COLO829 (cell line): ENCODE measurements at places on chromosomes 11 and 22.

DNA sequence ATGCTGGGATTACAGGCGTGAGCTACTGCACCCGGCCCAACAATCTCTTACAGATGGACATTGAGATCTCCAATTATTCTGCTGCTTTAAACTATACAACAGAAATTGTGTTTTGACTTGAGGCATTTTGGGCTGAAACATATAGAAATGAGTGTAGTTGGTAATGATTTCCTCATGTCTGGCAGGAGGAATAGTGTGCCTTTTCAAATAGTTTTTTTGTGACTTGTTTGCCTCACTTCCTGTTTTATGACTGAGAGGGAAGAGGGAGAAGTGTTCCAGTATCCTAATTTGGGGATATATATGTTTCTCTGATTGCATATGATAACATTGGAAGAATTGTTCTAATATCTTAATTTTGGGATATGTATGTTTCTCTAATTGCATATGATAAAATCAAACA lies 40.2 kb downstream of the EP300 start:
- no peak for DNase-seq

- no peak for DNase-seq
These were observed 127.6 kb upstream of the C11orf58 start for GRCh38 chr11:16610738-16611388.

DNA sequence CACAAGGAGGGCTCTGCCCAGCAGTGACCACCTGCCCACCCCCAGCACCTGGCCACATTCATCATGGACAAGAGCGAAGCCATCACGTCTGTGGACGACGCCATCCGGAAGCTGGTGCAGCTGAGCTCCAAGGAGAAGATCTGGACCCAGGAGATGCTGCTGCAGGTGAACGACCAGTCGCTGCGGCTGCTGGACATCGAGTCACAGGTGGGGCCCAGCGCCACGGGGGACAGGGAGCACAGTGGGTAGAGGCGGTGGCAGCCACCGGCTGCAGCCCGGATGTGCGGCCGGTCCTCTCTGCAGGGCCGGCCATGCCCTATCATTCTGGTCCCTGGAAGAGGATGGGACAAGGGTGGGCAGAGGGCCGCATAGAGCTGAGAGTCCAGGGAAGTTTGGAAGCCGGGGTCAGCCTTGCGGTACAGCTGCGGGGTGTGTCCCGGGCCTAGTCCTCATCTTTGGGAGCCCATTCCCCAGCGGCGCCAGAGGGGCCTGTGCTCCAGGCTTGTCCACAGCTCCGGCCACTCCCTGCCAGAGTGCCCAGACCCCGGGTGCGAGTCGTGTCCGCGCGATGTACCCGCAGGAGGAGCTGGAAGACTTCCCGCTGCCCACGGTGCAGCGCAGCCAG lies 14.1 kb downstream of the EPS8L2 start:
- DNase-seq: no peak

DNA sequence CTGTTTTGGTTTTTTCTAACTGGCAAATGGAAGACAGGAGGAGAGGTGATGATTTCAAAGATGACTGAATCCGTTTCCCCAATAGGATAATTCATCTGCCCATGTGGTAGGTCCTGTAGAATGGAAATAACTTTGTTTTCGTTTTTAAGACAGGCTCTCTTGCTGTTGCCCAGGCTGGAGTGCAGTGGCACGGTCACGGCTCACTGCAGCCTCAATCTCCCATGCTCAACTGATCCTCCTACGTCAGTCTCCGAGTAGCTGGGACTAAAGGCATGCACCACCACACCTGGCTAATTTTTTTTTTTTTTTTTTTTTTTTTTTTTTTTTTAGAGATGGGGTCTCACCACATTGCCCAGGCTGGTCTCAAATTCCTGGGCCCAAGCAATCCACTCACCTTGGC lies 77.4 kb upstream of the BIRC3 start:
- no peak for DNase-seq

- no peak for DNase-seq
These were observed 3.4 kb upstream of the CAPN5 start for GRCh38 chr11:77063407-77063806.

GRCh38 chr11:12212174-12212820 lies 101.9 kb downstream of the MICAL2 start:
- DNase-seq: no peak
